SK-N-SH (cell line): ENCODE measurements at places on chromosomes 7 and 10.

GRCh38 chr7:156419782-156420181, 220.8 kb upstream of the RNF32 start:
- peaks cover 6% of the 10 kb centered on the region; the same call in 1 of the 2 replicates for H3K27me3 ChIP-seq
- no peak for DNase-seq
- H3K4me3 ChIP-seq, result no peak overlapping the region
- H3K27ac ChIP-seq, result no peak overlapping the region
- no peaks in the 10 kb centered on the region for H3K36me3 ChIP-seq
- H3K4me1 ChIP-seq, result no peaks in the 10 kb centered on the region

- H3K4me3 ChIP-seq, result no peak overlapping the region
- no peak overlapping the region for H3K27ac ChIP-seq
- no peaks in the 10 kb centered on the region for H3K4me1 ChIP-seq
- no peaks in the 10 kb centered on the region for H3K27me3 ChIP-seq
- no peaks in the 10 kb centered on the region for H3K36me3 ChIP-seq
These were observed 53.1 kb downstream of the APBB1IP start for GRCh38 chr10:26491276-26491675.

- no peak overlapping the region for H3K4me3 ChIP-seq
- peaks cover 12% of the 10 kb centered on the region for H3K36me3 ChIP-seq
- no peak for DNase-seq
- H3K27ac ChIP-seq, result no peak overlapping the region
- H3K4me1 ChIP-seq, result peaks cover 13% of the 10 kb centered on the region; the same call in 1 of the 2 replicates
These were observed 40.5 kb downstream of the MTPN start for GRCh38 chr7:135936497-135937217.

DNA sequence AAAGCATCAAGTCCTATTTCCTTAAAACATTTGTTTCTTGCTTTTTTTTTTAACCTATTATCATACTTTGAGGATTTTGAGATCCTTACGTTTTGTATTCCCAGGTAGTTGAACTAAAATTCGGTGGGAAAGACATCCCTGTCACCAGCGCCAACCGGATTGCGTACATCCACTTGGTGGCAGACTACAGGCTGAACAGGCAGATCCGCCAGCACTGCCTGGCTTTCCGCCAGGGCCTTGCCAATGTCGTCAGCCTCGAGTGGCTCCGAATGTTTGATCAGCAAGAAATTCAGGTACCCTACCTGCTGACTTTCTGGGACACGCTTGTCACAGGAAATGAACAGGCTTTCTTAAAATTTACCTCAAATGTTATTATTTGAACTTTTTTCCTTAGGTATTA, 83.0 kb upstream of the DNAJB6 start:
- DNase-seq, result no peak
- H3K4me3 ChIP-seq, result no peak overlapping the region
- no peak overlapping the region for H3K27ac ChIP-seq
- no peaks in the 10 kb centered on the region for H3K27me3 ChIP-seq
- peaks cover 59% of the 10 kb centered on the region for H3K36me3 ChIP-seq
- H3K4me1 ChIP-seq, result no peaks in the 10 kb centered on the region; the same call in none of the 2 replicates

- no peaks in the 10 kb centered on the region; the same call in 1 of the 2 replicates for H3K4me1 ChIP-seq
- H3K4me3 ChIP-seq, result no peak overlapping the region
- no peak overlapping the region for H3K27ac ChIP-seq
- H3K36me3 ChIP-seq, result peaks cover 6% of the 10 kb centered on the region
These were observed 34.3 kb upstream of the ITGB8 start for GRCh38 chr7:20296444-20296843.

- no peaks in the 10 kb centered on the region for H3K4me1 ChIP-seq
- H3K36me3 ChIP-seq, result peaks cover 46% of the 10 kb centered on the region
- H3K27ac ChIP-seq, result no peak overlapping the region
These were observed 120.4 kb downstream of the USP6NL start for GRCh38 chr10:11491087-11491486.

DNA sequence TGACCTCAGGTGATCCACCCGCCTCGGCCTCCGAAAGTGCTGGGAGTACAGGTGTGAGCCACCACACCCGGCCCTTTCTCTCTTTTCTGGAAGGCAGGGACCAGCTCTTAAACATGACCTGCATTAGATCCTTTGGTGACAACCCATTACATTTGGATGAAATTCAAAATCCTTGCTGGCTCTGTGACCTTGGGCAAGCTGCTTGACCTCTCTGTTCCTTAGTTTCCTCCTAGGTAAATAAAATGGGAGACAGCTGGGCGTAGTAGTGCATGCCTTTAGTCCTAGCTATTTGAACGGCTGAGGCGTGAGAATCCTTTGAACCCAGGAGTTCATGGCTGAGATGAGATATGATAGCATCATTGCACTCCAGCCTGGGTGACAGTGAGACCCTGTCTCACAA, 23.7 kb downstream of the LDB1 start:
- DNase-seq, result no peak
- no peak overlapping the region for H3K27ac ChIP-seq
- H3K4me3 ChIP-seq, result no peak overlapping the region
- H3K27me3 ChIP-seq, result no peaks in the 10 kb centered on the region
- H3K4me1 ChIP-seq, result no peaks in the 10 kb centered on the region
- H3K36me3 ChIP-seq, result no peaks in the 10 kb centered on the region

- DNase-seq, result peak; percentile 83
- H3K27ac ChIP-seq, result no peak overlapping the region; the same call in 1 of the 2 replicates
- H3K4me3 ChIP-seq, result no peak overlapping the region
- H3K27me3 ChIP-seq, result no peaks in the 10 kb centered on the region
- H3K4me1 ChIP-seq, result no peaks in the 10 kb centered on the region
These were observed 369.2 kb upstream of the GALNT17 start for GRCh38 chr7:70762696-70763095.

GRCh38 chr7:41459183-41459582, 243.7 kb downstream of the INHBA start:
- H3K27ac ChIP-seq, result no peak overlapping the region
- H3K4me3 ChIP-seq, result no peak overlapping the region
- DNase-seq, result no peak
- no peaks in the 10 kb centered on the region for H3K27me3 ChIP-seq
- H3K4me1 ChIP-seq, result no peaks in the 10 kb centered on the region

DNA sequence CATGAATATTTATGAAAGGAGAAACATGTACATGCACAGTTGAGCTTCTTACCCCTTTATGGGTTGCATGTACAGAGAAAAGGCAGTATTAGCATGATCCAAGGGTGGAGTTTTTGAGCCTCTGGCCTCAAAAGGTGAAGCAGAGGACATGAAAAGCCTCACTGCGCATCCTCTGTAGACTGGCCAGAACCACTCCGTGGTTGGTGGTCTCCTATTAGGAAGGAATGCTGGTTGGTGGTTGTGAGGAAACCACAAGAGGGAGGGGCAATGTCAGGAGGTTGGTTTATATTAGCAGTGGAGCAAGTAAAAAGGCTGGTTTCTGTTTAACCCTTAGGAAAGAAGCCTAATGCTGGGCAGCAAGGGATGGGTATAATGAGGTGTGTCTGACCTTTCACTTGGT, 37.5 kb downstream of the AHCYL2 start:
- H3K36me3 ChIP-seq, result no peaks in the 10 kb centered on the region
- H3K4me3 ChIP-seq, result no peak overlapping the region
- H3K27ac ChIP-seq, result no peak overlapping the region
- no peaks in the 10 kb centered on the region for H3K4me1 ChIP-seq
- H3K27me3 ChIP-seq, result no peaks in the 10 kb centered on the region

DNA sequence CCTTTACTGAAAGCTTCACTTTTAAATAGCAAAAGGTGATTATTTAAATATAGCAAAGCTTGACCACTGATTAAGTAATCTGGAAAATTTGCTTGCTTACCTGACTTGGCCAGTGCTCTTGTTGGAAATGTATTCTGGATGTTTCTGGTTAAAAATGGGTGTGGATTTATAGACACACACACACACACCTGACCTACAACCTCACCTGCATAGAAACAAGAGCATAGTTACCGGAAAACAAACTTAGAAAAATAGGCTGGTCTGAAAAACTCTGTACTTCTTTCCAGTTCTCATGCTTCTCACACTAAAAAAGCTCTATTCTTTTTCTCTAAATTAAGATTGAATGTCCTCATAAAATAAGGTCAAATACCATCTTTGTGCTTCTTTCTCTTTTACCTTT, at the start of gene AGR3:
Gene AGR3, minus strand, starts transcription at position 140 of the 400 bp plus-strand sequence. CDS start 3,365 bp downstream, outside the sequence.
- H3K27ac ChIP-seq, result no peak within 1 kb of the TSS
- no peak for DNase-seq
- no peak within 1 kb of the TSS for H3K4me3 ChIP-seq
- H3K4me1 ChIP-seq, result no peaks in the 10 kb centered on the region
- no peaks in the 10 kb centered on the region for H3K36me3 ChIP-seq

DNA sequence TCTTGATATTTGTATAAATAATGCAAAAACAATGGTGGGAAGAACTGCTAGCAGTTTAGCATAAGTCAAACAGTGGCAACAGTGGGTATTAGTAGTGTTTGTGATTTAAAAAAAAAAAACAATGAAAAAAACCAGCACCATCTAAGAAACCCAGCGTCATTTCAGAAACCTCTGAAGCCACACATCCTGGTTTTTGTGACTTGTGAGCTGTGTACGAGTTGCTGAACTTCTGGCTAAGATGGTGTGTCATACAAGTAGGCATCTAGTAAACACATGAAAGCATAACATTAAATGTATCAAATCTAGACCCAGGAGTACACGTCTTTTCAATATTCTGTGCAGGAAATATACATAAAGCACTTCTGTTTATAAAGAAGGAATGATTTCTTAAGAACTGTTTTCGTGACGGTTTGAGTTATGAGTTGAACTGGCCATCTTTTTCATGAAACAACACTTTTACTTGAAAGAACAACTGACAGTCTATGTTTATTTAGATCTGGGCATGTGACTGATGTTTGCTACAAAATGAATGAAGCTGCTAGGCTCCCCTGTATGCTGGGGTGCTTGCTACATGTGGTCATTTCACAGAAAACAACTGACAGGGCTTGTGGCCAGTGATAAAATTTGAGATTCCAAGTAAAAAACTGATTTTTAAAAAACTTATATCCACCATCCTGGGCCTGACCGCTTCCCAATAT, 143.5 kb downstream of the PIP4K2A start:
- H3K27me3 ChIP-seq, result no peaks in the 10 kb centered on the region
- H3K4me1 ChIP-seq, result no peaks in the 10 kb centered on the region; the same call in 1 of the 2 replicates
- no peak overlapping the region for H3K27ac ChIP-seq
- DNase-seq, result no peak
- no peak overlapping the region for H3K4me3 ChIP-seq

- no peaks in the 10 kb centered on the region for H3K27me3 ChIP-seq
- H3K36me3 ChIP-seq, result no peaks in the 10 kb centered on the region
- DNase-seq, result no peak
- H3K4me1 ChIP-seq, result no peaks in the 10 kb centered on the region
- H3K4me3 ChIP-seq, result no peak overlapping the region
- no peak overlapping the region for H3K27ac ChIP-seq
These were observed 323.2 kb downstream of the ZNF248 start for GRCh38 chr10:37534166-37534565.

DNA sequence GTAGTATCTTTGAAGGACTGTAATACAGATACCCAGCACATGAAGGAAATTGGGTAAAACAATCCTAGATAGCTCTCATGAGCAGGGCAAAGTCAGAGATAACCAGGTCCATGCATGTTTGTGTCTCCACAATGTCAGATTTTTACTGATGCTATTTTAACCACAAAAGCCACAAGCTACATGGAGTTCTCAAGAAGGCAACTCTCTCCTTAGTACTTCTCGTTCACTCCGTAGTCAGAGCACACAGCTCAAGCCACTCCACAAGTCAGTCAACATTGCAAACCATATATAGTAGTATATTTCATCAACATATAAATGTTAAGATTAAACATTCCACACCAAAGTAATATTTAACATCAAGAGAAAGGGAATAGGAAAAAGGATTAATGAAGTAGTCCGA, 98.0 kb upstream of the PIK3CG start:
- H3K36me3 ChIP-seq, result no peaks in the 10 kb centered on the region
- DNase-seq, result no peak
- H3K27ac ChIP-seq, result no peak overlapping the region
- no peak overlapping the region for H3K4me3 ChIP-seq
- no peaks in the 10 kb centered on the region for H3K27me3 ChIP-seq

GRCh38 chr10:70162151-70162891, 8.0 kb downstream of the SAR1A start:
- H3K4me1 ChIP-seq, result no peaks in the 10 kb centered on the region; the same call in none of the 2 replicates
- no peak overlapping the region for H3K27ac ChIP-seq
- DNase-seq, result no peak
- H3K4me3 ChIP-seq, result no peak overlapping the region
- peaks cover 71% of the 10 kb centered on the region for H3K36me3 ChIP-seq

DNA sequence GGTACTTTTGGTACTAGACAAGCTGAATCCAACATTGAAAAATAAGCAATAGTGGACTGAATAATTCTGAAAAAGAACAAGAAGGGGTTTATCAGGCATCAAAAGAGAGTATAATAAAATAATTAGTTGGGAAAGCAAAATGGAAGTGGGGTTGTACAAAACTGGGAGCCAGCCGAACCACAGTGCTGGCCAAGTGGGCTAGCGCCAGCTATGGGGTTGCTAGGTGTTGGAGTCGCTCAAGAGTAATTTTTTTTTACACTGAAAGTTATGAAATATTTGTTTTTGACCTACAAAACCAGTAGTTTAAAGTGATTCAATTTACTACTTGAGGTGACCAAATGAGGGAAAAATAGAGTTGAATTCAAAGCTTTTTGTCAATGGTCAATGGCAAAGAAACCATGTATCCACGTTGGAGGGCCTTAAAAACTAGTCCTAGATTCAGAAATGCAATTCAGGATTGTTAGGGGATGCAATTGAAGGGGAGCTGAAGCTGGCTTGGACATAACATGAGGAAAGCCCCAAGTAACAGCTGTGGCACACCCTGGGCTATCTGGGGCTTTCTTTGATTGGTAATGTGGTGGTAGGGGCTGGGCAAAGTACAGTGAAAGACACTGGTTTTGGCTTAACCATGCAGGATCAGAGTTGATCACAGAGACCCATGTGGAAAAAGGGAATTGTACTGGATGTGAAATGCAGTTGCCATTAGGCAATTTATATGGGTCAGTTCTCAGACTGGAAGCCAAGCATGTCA, 28.3 kb upstream of the MSMB start:
- no peaks in the 10 kb centered on the region for H3K36me3 ChIP-seq

DNA sequence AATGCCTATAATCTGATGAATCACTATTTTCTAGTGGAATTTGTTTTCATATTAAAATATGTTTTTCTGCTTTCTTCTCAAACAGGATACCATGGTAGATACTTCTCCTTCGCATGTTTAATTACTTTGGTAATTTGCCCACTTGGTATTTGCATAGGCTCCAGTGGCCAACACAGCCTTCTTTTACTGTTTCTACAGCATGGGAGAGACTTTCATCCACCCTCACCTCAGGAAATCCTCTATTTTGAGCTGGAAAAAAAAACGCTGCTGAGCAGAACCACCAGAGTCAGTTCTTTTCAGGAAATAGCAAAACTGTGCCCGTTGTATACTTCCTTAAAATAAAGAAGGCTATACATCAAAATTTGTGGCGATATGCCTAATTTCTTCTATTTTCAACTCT, 213.3 kb downstream of the MDFIC start:
- no peak overlapping the region for H3K4me3 ChIP-seq
- H3K27me3 ChIP-seq, result no peaks in the 10 kb centered on the region
- H3K36me3 ChIP-seq, result no peaks in the 10 kb centered on the region
- H3K27ac ChIP-seq, result no peak overlapping the region
- DNase-seq, result no peak

GRCh38 chr7:2633538-2634266, 1.9 kb downstream of the TTYH3 start:
- H3K4me3 ChIP-seq, result peak overlapping the region; percentile 77
- no peaks in the 10 kb centered on the region for H3K27me3 ChIP-seq
- peak; percentile 65 for DNase-seq
- H3K27ac ChIP-seq, result peak overlapping the region; percentile 92
- peaks cover 69% of the 10 kb centered on the region; the same call in 1 of the 2 replicates for H3K4me1 ChIP-seq

- H3K27me3 ChIP-seq, result no peaks in the 10 kb centered on the region
- no peak overlapping the region for H3K4me3 ChIP-seq
- H3K4me1 ChIP-seq, result no peaks in the 10 kb centered on the region; the same call in 1 of the 2 replicates
These were observed 7.6 kb downstream of the BPGM start for GRCh38 chr7:134654104-134654775.

GRCh38 chr10:119252051-119252465, 44.7 kb downstream of the GRK5 start:
- no peaks in the 10 kb centered on the region for H3K27me3 ChIP-seq
- peak overlapping the region; percentile 98 for H3K27ac ChIP-seq
- DNase-seq, result peak; percentile 70
- peaks cover 57% of the 10 kb centered on the region for H3K4me1 ChIP-seq
- H3K36me3 ChIP-seq, result no peaks in the 10 kb centered on the region
